Activated naive CD4-positive, alpha-beta T cell treated with anti-CD3 and anti-CD28 coated beads, Interleukin-2, amount 10 ng/mL, durations not matched to agents 5 hours and 36 hours (primary cell): ENCODE measurements at places on chromosomes 11 and 22. TPM values are rescaled to one million over a fixed set of nuclear protein-coding genes. Genes with fewer than 3 reads are reported as not detected.

DAGLA gene
- 0.36 TPM for total RNA-seq

TRIM29 gene
- total RNA-seq = not detected

KDM4E gene
- not detected for total RNA-seq

APOBEC3C gene
- total RNA-seq = 99.8 TPM

ALG12 gene
- 20.5 TPM for total RNA-seq

LARGE2 gene
- total RNA-seq = 0.51 TPM

SYCE3 gene
- total RNA-seq = not detected

ME3 gene
- total RNA-seq = 1.3 TPM

INS gene
- total RNA-seq = not detected

OR51Q1 gene
- not detected for total RNA-seq

DGKZ gene
- total RNA-seq = 179 TPM

KLHL35 gene
- total RNA-seq = 0.78 TPM

TRMT2A gene
- 88.8 TPM for total RNA-seq

FOLR2 gene
- total RNA-seq = not detected

GPHA2 gene
- total RNA-seq = not detected

OR8H1 gene
- total RNA-seq = not detected

CABP7 gene
- 0.07 TPM for total RNA-seq

FGF19 gene
- total RNA-seq = not detected

APLNR gene
- total RNA-seq = not detected

OR2AT4 gene
- not detected for total RNA-seq

CLDN5 gene
- 4.9 TPM for total RNA-seq

ALKBH3 gene
- total RNA-seq = 28.7 TPM

UBQLN3 gene
- total RNA-seq = not detected

SYT13 gene
- total RNA-seq = not detected

FAM180B gene
- 0.15 TPM for total RNA-seq

TYR gene
- not detected for total RNA-seq

EFEMP2 gene
- total RNA-seq = 10.5 TPM

SLC43A1 gene
- 31.1 TPM for total RNA-seq

C22orf42 gene
- not detected for total RNA-seq

UPK3A gene
- not detected for total RNA-seq

SCGB1D2 gene
- total RNA-seq = not detected
